ENCODE measurements at places on chromosomes 4 and X.
A peak's percentile ranks its signal among the peaks of the same experiment; 100 is the strongest.

DNA sequence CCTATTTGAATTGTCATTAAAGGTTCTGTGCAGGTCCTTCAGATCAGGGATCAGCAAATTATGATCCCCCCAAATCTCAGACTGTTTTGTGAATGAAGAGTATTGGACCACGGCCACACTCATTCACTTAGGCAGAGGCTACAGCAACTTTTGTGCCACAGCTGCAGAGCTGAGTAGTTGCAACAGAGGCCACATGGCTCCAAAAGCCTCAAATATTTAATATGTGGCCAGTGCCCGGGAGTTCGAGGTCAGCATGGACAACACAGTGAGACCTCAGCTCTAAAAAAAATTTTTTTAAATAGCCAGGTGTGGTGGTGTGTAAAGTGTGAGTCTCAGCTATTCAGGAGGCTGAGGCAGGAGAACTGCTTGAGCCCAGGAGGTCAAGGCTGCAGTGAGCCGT, 100.7 kb downstream of the NSUN7 start:
- no peak for DNase-seq

- DNase-seq, result no peak
These were observed 44.3 kb upstream of the PPP2R3B start for GRCh38 chrX:431056-431455.

GRCh38 chr4:37914539-37914938, 23.7 kb downstream of the TBC1D1 start:
- DNase-seq, result no peak

DNA sequence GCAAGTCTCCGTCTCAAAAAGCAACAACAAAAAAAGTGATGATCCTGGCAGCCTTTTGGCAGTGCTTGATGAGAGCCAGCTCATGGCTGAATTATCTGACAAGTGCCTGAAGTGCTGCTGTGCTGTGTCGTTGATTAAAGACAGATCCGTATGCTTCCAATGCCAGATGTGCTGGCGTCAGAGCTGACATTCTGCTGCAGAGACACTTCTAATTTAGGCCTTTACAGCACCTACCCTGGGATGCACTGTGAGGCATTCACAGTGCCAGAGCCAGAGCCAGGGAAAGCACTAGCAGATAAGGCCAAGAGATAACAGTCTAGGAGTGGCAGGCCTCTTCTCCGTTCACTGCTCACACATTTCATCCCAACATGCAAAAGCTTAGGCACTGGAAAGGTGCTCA, 995.5 kb downstream of the RAB28 start:
- DNase-seq, result no peak

- DNase-seq, result no peak
These were observed 69.6 kb downstream of the HUWE1 start for GRCh38 chrX:53616946-53617345.

GRCh38 chr4:154502111-154502510, 10.5 kb upstream of the DCHS2 start:
- DNase-seq, result no peak

- DNase-seq, result no peak
These were observed 20.5 kb upstream of the TMSB4X start for GRCh38 chrX:12954376-12954775.

DNA sequence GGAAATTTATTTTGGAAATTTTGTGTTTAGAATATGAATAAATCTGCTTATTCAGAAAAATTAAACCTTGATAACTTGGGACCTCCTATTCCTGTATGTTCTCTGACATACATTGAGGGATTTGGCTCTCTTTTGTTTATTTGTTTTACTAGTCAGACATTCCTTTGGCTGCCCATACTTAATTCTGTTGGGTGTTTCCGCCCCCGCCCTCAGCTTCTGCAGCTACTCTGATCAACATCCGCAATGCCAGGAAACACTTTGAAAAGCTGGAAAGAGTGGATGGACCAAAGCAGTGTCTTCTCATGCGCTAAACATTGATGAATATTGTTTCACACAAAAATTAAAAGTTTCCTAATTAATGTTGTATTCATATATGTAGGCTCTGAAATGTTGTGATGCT, 40.5 kb downstream of the RRAGB start:
- DNase-seq, result no peak

DNA sequence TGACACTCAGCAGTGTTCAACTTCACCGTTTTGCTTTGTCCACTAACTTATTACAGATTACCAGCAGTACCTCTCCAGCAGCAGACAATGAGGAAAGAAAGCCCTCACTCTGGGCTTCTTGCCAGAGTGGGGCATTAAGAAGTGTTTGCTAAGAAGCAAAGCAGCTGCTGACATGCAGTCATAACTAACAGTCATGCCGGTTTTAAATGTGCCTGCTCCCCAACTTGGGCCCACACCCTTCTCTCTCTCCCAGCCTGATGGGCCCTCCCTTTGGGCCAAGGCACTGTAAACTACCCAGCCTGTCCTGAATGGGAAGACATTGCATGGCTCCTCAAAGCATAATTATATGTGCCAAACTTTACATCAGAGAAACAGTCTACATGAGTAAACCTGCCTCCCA, 54.6 kb upstream of the HHIP start:
- DNase-seq, result no peak

DNA sequence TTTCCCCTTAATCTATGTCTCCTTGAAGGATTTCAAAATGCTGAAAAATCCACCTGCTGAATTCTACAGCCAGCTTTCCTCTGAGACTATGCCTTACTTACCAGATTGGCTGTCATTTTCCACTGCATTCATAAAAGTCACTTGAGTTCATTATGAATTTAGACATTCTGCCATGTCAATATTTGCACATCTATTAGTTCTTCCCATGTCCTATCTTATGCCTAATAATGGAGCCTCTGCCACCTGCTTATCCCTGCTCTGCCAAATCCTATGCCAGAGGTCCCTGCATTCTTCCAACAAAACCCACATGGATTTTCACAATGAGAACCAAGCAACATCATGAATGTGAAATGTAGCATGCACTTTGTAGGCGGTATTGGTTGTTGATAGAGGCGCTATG, 42.6 kb downstream of the GASK1B start:
- DNase-seq, result no peak

GRCh38 chrX:99394456-99394855, 1015.6 kb downstream of the PCDH19 start:
- DNase-seq, result no peak

- DNase-seq, result no peak
These were observed 30.4 kb upstream of the CPLX1 start for GRCh38 chr4:856225-856901.

DNA sequence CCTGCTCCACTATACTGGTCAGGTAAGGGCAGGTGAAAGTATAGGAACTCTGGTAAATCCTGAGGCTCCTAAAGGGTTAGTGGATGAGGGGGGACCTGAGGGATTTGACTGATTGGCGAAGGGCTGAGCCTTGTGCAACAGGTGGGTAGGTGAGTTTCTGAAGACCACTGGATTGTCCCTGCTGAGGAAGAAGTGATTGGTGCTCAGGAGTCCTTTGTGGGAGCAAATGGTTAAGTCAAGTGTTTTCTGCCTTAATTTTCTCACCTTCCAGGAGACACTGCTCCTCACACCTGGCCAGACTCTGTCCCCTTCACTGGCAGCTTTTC, 156.6 kb downstream of the AMMECR1 start:
- no peak for DNase-seq

- no peak for DNase-seq
These were observed 247.5 kb downstream of the GABRG1 start for GRCh38 chr4:45876235-45876890.

- DNase-seq, result peak; percentile 26
These were observed 5.9 kb downstream of the ETDB start for GRCh38 chrX:135114392-135114791.

DNA sequence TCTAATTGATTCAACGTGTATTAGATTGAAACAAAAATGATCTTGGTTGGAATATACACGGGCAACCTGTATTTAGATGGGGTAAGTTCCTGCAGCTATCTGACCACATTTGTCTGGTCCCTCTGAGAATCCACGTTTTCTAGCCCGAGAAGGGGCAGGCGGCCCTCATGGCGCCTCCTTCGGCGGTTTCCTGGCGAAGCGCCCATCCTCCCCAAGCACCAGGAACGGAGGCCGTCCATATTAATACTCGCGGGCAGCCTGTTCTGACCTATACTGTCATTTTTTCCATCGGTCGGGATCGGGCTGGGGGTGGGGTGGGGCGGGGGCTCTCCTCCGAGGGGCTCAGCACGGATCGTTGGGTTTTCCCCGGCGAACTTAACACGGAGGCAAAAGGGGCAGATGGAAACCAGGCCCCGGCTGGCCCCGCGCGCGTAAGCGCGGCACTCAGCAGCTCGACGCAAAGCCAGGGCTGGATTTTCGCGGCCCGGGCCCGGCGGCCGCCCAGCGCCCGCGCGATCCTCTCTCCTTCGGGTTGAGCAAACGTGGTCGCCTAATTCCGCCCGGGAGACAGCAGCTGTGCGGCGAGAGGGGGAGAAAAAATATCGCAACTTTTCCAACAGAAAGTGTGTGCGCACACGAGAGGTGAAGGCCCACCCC, 77.2 kb upstream of the BCOR start:
- no peak for DNase-seq

DNA sequence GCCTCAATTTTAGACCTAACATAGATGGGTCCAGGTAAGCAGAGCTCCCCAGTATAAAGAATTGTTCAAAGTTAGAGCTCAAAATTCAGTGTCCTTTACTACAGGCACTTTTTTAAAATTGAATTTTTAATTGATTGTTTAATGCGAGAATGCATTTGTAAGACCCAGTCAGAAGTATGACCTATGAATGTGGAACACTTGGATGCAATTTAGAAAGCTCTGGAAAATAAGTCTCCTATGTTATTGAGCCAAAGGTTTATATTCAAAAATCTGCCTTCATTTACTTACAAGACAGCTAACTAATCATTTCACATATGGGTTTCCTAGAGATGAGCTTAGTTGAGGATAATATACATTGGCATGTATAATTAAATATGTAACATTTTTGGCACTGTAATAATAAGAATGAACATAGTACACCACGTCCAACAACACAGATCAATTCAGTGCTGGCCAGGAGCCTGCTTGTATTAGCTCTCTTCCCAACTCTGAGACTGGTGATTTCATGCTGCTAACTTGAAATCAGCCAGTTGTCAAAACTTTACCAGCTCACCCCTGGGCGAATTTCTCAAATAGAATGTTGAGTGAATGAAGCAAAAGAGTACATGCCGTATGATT, 197.2 kb upstream of the NPY2R start:
- no peak for DNase-seq

DNA sequence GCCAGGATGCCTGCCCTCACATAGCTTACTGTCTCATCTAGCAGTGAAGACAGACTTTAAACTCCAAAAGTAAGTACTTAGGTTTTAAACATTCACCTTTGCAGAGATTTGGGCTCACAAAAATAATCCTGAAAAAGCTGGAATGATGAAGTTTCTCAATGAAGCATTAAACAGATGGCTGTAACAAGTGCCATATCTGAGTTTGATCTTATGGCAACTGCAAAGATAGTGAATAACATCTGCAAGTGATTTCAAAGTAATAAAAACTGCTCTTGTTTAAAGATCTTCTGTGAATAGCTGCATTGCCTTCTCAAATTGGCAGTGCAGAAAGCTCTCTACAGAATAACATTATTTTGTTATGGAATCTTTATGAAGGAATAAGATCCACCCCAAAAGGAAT, 271.2 kb upstream of the SMIM31 start:
- no peak for DNase-seq

- no peak for DNase-seq
These were observed 4.3 kb downstream of the BCLAF3 start for GRCh38 chrX:19986531-19986930.

- DNase-seq, result no peak
These were observed 23.1 kb downstream of the SEL1L3 start for GRCh38 chr4:25839687-25840086.

GRCh38 chr4:175419236-175419718, 392.8 kb downstream of the GPM6A start:
- no peak for DNase-seq

- DNase-seq, result no peak
These were observed 73.9 kb downstream of the SORBS2 start for GRCh38 chr4:185738038-185738552.

DNA sequence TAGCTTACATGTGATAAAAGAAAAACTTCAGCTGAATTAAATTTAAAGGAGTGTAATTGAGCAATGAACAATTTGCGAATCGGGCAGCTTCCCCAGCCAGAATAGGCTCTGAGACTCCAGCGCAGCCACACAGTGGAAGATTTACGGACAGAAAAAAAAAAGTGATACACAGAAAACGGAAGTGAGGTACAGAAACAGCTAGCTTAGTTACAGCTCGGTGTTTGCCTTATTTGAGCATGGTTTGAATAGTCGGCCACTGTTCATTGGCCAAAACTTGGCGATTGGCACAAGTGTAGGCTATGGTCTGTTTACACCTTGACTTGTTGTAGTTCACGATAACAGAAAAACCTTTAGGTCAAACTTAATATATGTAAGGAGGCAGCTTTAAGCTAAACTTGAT, 16.7 kb upstream of the SUPT20HL1 start:
- DNase-seq, result no peak

DNA sequence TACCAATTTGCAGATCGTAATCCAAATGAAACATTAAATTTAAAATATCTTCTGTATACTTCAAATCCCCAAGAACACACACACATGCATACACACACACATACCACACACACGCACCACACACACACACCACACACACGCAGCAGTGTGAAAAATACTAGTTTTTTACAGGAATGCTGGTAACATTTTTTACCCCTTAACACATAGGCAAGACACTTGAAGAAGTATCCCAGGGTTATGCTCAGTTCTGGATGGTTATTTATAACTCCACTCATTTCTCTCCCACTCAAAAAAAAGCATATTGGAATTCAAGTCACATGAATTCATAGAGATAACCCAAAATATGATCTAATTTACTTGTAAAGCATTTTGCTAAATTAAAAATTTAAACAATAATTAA, 325.5 kb upstream of the SLC7A11 start:
- no peak for DNase-seq

DNA sequence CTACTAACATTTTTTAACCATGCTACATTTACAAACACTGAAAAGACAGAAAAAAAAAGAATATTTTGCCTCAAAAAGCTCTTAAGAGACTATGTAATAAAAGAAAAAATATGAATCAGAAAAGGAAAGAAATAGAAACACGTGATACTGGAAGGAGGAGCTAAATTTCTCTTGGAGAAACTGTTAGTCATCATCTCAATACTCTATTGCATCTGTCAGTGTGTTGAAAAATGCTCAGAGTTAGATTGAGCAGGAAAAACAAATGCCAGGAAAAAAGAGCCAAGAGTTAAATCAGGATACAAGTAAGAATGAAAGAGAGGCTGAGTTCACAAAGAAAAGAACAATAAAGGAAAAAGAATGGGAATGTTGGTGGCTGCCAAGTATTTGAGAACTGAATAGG, 2.6 kb downstream of the RAB28 start:
- DNase-seq, result no peak

- no peak for DNase-seq
These were observed 30.2 kb upstream of the WFS1 start for GRCh38 chr4:6239486-6239885.

- peak; percentile 6 for DNase-seq
These were observed 26.9 kb downstream of the ARSJ start for GRCh38 chr4:113952452-113953029.

GRCh38 chrX:138723301-138723700, 11.8 kb upstream of the FGF13 start:
- no peak for DNase-seq

DNA sequence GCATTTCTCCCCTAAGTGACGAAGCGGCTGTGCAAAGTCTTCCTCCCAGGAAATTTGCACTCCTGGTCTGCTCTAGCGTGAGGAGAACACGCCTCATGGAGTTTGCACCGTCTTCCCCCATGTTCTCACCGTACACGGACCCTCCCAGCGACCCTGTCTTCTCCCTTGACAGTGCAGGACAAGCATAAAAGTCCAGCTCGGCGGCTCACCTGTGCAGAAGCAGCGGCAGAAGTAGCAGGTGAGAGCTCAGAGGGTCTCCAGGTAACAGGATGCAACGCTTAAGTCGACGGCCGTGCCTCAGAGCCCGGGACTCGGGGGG, 314 bp downstream of the P2RY8 start:
- DNase-seq, result no peak

Measured in naive B cell (primary cell).